ENCODE measurements at places on chromosomes 5 and 9. TPM values are rescaled to one million over a fixed set of nuclear protein-coding genes. Genes with fewer than 3 reads are reported as not detected.

The ORM2 gene
- not detected for total RNA-seq

The OTULINL gene
- 1.6 TPM for total RNA-seq

The CDC20B gene
- total RNA-seq, result not detected

The CKMT2 gene
- total RNA-seq, result 1,365 TPM

The SPATA9 gene
- total RNA-seq, result 0.30 TPM

The SLC36A2 gene
- not detected for total RNA-seq

The INSL6 gene
- not detected for total RNA-seq

GRCh38 chr9:71748280-71748743 lies 20.0 kb downstream of the CEMIP2 start:
- no peak for DNase-seq
- peaks cover 4% of the 10 kb centered on the region for H3K36me3 ChIP-seq
- no peak overlapping the region for H3K27ac ChIP-seq
- H3K4me1 ChIP-seq, result peaks cover 14% of the 10 kb centered on the region
- H3K4me3 ChIP-seq, result no peak overlapping the region

- no peaks in the 10 kb centered on the region for H3K36me3 ChIP-seq
- no peak overlapping the region for H3K4me3 ChIP-seq
- no peak overlapping the region for H3K27ac ChIP-seq
Observed at GRCh38 chr5:98557916-98558315, 215.5 kb upstream of the RGMB start.

DNA sequence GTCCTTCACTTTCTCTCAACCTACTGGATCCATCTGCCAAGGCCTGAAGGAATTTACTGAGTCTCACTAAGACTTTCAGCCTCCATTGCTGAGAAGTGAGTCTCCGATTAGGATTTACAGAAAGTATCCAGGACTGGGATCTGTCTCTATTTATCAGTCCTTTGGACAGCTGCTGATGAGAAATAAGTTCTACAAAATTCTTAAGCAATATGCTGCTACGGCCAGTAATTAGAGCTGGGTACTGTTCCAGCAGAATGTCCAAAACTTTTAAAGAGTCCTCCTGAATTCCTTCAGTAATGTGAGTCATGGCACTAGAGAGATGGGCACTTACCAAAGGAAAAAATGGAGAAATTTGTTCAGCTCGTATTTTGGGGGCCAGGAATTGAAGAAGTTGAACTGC lies 5.9 kb downstream of the TEX10 start:
- H3K27ac ChIP-seq, result no peak overlapping the region
- peaks cover 10% of the 10 kb centered on the region for H3K4me1 ChIP-seq
- H3K27me3 ChIP-seq, result no peaks in the 10 kb centered on the region
- H3K36me3 ChIP-seq, result peaks cover 13% of the 10 kb centered on the region
- no peak overlapping the region for H3K4me3 ChIP-seq

GRCh38 chr9:34059954-34060353 lies 11.3 kb upstream of the UBAP2 start:
- no peak for DNase-seq
- H3K36me3 ChIP-seq, result no peaks in the 10 kb centered on the region
- H3K27ac ChIP-seq, result no peak overlapping the region
- H3K27me3 ChIP-seq, result no peaks in the 10 kb centered on the region

DNA sequence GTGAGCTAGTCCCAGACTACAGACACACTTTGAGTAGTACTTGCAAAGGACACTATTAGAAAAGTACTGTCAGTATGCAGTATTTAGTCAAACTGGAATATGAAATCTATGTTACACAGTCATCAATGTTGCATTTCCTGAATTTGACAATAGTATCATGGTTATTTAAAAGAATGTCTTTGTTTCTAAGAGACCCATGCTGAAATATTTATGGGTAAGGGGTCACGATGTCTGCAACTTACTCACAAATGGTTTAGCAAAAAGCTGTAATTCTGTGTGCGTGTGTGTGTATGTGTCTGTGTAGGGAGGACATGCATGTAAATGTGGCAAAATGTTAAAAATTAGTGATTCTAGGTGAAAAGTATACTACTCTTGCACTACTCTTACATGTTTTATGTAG lies 105.6 kb downstream of the GOLPH3 start:
- H3K36me3 ChIP-seq, result peaks cover 22% of the 10 kb centered on the region
- no peaks in the 10 kb centered on the region for H3K4me1 ChIP-seq
- no peak overlapping the region for H3K4me3 ChIP-seq
- H3K27me3 ChIP-seq, result no peaks in the 10 kb centered on the region

GRCh38 chr9:121906074-121906870 lies 186.8 kb downstream of the TTLL11 start:
- H3K4me1 ChIP-seq, result no peaks in the 10 kb centered on the region
- no peaks in the 10 kb centered on the region for H3K27me3 ChIP-seq
- no peaks in the 10 kb centered on the region for H3K36me3 ChIP-seq
- H3K27ac ChIP-seq, result no peak overlapping the region

DNA sequence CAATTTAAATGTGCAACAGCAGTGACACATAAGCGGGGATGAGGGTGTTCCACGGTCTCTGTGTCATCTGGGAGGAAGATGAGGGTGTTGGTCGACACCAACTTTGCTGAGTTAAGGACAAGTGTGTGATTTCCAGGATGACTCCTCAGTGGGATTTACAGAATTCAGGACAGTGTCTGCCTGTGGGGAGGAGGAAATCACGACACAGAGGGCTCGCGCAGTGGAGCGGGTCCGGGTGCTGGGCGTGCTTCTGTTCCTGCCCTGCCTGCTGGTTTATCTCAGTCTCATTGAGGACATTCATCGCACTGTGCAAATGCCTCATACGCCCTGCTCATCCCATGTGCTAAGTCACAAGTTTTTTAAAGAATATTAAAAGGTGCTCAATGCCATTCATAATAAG lies 73.7 kb upstream of the ADAMTS2 start:
- no peak for DNase-seq
- H3K27ac ChIP-seq, result no peak overlapping the region
- no peak overlapping the region for H3K4me3 ChIP-seq
- H3K27me3 ChIP-seq, result no peaks in the 10 kb centered on the region

- no peak overlapping the region for H3K4me3 ChIP-seq
- H3K27me3 ChIP-seq, result no peaks in the 10 kb centered on the region
- no peaks in the 10 kb centered on the region for H3K4me1 ChIP-seq
- H3K36me3 ChIP-seq, result no peaks in the 10 kb centered on the region
Observed at GRCh38 chr9:14389657-14390056, 75.7 kb upstream of the NFIB start.

- no peak overlapping the region for H3K4me3 ChIP-seq
- no peak overlapping the region for H3K27ac ChIP-seq
Observed at GRCh38 chr5:26121338-26121737, 917.0 kb downstream of the CDH9 start.

Measured in right atrium auricular region (tissue), 2 donors.